ENCODE measurements at places on chromosomes 4 and X. TPM values are rescaled to one million over a fixed set of nuclear protein-coding genes. Genes with fewer than 3 reads are reported as not detected.

Gene CCDC120
- polyA plus RNA-seq = 5.2 TPM

Gene MAPK10
- 27.6 TPM for polyA plus RNA-seq

Gene MGARP
- polyA plus RNA-seq = 4.3 TPM

Gene TLR1
- polyA plus RNA-seq = 1.8 TPM

Gene NPY5R
- polyA plus RNA-seq = 1.2 TPM

Gene TLR3
- 5.1 TPM for polyA plus RNA-seq

Gene KIF4A
- 0.13 TPM for polyA plus RNA-seq

Gene OTC
- not detected for polyA plus RNA-seq

Gene ABCG2
- polyA plus RNA-seq = 1.5 TPM

Gene CLCN5
- polyA plus RNA-seq = 21.1 TPM

Gene TMSB15A
- polyA plus RNA-seq = 1.8 TPM

Gene ZMAT1
- polyA plus RNA-seq = 8.5 TPM

Gene FREM3
- not detected for polyA plus RNA-seq

Gene ATP2B3
- 0.37 TPM for polyA plus RNA-seq

Gene GPRASP1
- polyA plus RNA-seq = 4.8 TPM

Gene MAGEB2
- not detected for polyA plus RNA-seq

Gene DUSP21
- not detected for polyA plus RNA-seq

Gene WDR1
- 176 TPM for polyA plus RNA-seq

Gene CDX4
- not detected for polyA plus RNA-seq
